Cardiac muscle cell (in vitro differentiated cells and primary cell): ENCODE measurements at places on chromosomes 7 and 10.

DNA sequence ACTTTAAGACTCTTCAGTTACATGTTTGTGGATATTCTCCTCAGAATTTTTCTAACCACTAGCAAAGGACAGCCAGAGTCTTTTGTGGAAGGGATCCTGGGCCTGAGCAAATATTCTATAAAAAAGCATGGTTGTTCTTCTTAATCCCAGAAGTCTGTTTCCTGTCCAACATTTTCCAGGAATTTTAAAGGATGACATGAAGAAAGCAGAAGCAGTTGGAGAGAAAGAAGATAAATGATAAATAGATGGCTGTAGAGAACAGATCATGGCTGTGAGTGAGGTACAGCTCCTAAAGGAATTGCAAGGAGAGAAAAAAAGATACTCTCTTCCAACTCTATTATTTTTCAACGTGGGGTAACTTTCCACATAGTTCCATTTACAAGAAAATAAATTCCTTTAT, 91.8 kb upstream of the STEAP4 start:
- H3K4me1 ChIP-seq, result no peaks in the 10 kb centered on the region
- H3K36me3 ChIP-seq, result no peaks in the 10 kb centered on the region
- no peak overlapping the region for H3K4me3 ChIP-seq
- DNase-seq, result no peak
- no peaks in the 10 kb centered on the region for H3K27me3 ChIP-seq
- no peak overlapping the region for H3K27ac ChIP-seq

- no peaks in the 10 kb centered on the region for H3K36me3 ChIP-seq
- no peaks in the 10 kb centered on the region for H3K27me3 ChIP-seq
- H3K4me1 ChIP-seq, result peaks cover 35% of the 10 kb centered on the region
Measured at GRCh38 chr7:85600395-85600794, 413.5 kb upstream of the SEMA3D start.

DNA sequence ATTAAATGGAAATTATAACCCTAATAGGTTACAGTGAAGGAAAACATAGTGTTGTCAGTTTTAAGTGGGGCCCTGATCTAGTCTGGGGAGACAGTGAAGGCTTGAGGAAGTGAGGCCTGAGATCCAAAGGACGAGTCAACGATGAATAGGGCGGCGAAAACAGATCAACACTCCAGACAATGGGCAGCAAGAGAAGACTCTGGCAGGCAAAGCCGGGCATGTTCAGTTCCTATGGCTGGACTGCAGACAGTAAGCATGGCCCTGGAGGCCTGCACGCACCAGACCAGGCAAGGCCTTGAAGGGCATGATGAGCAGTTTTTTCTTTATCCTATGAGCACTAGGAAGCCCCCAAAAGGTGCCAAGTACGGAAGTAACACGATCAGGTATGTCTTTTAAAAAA, 127.8 kb downstream of the RNF216 start:
- H3K36me3 ChIP-seq, result peaks cover 16% of the 10 kb centered on the region
- no peak overlapping the region for H3K4me3 ChIP-seq
- no peak overlapping the region for H3K27ac ChIP-seq
- no peaks in the 10 kb centered on the region for H3K4me1 ChIP-seq

- no peak overlapping the region for H3K27ac ChIP-seq
- H3K27me3 ChIP-seq, result no peaks in the 10 kb centered on the region
- no peak for DNase-seq
- no peaks in the 10 kb centered on the region for H3K4me1 ChIP-seq
- H3K4me3 ChIP-seq, result no peak overlapping the region
Measured at GRCh38 chr10:116306847-116307246, 17.4 kb upstream of the CCDC172 start.

DNA sequence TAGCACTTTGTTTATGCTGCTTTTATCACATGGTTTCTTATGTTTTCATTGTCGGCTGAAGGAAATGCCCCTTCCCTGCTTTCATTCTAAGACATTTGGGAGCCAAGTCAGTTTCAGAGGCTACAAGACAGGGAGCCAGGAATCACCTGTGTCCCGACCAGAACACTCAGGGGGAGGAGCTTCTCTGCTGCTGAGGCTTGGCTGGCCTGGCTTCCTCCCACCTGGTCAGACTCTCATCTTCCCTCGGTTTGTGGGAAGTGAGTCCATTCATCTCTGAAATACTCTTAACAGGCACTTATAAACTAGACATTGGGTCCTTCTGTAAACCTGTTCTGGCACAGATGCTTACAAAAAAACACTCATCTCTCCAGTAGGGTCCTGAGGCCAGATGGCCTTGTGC, 19.6 kb upstream of the GOLGA7B start:
- DNase-seq, result no peak
- H3K27ac ChIP-seq, result no peak overlapping the region
- no peaks in the 10 kb centered on the region for H3K4me1 ChIP-seq
- peaks cover 6% of the 10 kb centered on the region for H3K27me3 ChIP-seq
- H3K36me3 ChIP-seq, result no peaks in the 10 kb centered on the region

DNA sequence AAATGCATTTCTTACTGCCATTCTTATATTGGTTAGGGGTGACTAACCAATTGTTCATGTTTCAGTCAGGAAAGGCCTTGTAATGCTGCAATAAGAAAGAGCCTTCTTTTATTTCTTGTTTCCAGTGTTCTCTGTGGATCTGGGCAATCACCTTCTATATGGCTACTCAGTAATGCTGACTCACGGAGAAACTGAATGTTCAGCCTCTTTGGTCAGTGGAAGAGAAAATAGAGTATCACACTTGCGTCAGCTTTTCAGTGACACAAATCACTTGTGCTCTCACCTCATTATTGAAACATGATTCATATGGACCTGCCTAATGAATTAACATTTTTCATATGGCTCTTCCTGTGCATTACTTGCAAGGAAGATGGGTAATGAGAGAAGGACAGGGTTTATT, 243.9 kb upstream of the POT1 start:
- H3K4me1 ChIP-seq, result no peaks in the 10 kb centered on the region
- H3K4me3 ChIP-seq, result no peak overlapping the region
- H3K27ac ChIP-seq, result no peak overlapping the region
- H3K27me3 ChIP-seq, result no peaks in the 10 kb centered on the region
- no peaks in the 10 kb centered on the region for H3K36me3 ChIP-seq
